Fibroblast of skin of scalp (primary cell): ENCODE measurements at places on chromosomes 4 and X.

GRCh38 chr4:36323816-36324419, 42.5 kb downstream of the DTHD1 start:
- no peak for DNase-seq

DNA sequence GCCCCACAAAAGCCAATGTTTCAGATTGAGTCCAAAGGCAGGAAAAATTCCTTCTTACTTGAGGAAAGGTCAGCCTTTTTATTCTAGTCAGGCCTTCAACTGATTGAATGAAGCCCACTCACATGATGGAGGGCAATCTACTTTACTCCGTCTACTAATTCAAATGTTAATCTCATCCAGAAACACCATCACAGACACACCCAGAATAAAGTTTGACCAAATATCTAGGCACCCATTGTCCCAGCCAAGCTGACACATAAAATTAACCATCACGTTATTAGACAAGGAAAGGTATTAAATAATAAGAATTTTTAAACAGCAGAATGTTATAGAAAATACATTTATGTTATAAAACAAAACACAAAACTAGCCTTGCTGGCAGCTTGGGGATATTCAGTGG, 32.9 kb upstream of the SMIM10L2A start:
- no peak for DNase-seq

DNA sequence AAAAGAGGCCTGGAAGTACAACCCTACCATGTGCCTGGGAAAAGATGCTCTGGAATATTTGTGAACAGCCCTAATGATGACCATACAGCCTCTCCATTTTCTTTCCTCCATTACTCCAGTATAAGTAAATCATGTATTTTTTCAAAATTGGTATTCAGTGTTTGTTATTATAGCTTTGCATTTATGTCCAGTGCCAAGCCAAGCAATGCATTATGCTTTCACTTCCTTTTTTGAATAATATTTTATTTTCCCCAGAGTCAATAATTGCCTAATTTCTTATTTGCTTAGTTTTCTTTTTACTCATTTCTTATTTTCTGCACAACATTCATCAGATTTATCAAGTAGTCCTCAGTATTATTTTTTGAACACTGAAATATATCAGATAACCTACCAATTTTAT, 49.3 kb upstream of the EOLA2 start:
- no peak for DNase-seq

- DNase-seq, result no peak
Measured at GRCh38 chr4:3866813-3867129, 100.6 kb downstream of the ADRA2C start.

- DNase-seq, result peak; percentile 61
Measured at GRCh38 chrX:100768679-100769338, 36.9 kb upstream of the SYTL4 start.

DNA sequence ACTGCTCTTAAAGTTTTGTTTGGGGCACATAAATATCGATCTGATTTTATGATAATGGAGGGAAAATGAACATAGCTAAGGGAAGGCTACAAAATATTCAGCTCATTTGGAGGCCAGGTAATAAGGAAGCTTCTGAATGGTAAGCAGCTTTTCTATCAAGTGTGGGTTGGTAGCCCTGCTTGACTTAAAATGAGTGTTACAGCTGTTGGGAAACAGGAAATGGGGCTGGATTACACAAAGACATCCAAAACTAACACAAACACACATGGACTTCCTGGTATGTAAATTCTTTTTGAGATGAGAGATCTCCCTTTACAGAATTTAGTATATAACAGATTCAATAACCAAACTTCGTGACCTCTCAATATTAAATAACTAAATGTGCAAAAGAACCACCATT, 58.0 kb downstream of the FGF16 start:
- DNase-seq, result peak; percentile 27

- no peak for DNase-seq
Measured at GRCh38 chr4:52716364-52717151, 34.7 kb downstream of the ERVMER34-1 start.

DNA sequence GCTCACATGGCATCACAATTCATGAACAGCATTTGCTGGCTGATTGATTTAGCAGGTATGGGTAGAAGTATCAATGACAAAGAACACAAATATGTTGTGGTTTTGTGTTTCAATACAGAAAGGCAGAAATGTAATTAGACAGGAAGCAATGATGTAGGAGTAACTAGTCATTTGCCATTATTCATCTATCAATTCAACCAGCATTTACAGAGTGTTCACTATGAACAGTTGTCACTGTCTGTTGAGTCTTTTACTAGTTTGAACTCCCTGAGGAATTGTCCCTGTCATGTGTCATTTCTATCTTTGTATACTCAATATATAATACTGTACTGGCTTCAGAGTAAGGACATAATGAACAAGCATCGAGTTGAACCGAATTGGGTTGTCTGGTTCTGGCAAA, 51.5 kb upstream of the ARHGAP24 start:
- DNase-seq, result no peak

- no peak for DNase-seq
Measured at GRCh38 chr4:98632258-98632657, 26.2 kb downstream of the TSPAN5 start.

- no peak for DNase-seq
Measured at GRCh38 chr4:180437601-180438000, 1805.6 kb upstream of the TENM3 start.

- DNase-seq, result peak; percentile 79
Measured at GRCh38 chr4:4677556-4678522, 136.0 kb upstream of the STX18 start.

DNA sequence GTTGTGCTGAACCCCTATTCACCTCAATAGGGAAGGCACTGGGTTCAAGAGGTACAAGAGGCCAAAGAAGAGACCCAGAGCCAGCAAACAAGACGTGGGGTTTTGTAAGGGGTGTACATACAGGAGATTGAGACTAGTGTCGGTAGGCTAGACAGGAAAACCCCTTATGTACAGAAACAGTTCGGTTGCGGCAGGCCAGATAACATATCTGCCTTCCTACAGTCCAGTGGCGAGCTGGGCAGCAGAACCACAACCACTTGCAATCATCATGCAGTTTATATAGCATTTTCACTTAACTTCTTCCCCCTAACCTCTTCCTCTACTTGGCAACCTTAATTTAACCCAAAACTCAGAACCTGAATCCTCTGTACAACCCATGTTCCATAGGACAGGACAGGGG, 422.2 kb downstream of the PDHA2 start:
- DNase-seq, result no peak

DNA sequence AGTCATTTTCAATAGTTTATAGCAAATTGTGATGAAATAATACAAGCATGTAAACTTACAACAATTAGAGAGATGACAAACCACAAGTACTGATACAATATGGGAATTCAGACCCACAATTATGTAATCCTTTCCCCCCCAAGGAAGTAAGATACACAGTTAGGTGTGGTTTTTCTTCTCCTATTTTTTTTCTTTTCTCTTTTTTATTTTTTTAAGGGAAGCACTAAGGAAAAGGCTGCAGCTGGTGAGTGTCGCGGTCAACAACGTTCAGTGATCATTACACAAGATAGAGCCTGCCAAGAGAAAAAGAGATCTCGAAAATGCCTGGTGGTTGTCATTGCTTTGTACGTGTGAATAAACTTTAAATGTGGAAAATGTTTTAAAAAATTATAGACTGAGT, 9.8 kb downstream of the NDNF start:
- DNase-seq, result no peak

- no peak for DNase-seq
Measured at GRCh38 chr4:173169178-173169427, 492 bp downstream of the GALNT7 start.

DNA sequence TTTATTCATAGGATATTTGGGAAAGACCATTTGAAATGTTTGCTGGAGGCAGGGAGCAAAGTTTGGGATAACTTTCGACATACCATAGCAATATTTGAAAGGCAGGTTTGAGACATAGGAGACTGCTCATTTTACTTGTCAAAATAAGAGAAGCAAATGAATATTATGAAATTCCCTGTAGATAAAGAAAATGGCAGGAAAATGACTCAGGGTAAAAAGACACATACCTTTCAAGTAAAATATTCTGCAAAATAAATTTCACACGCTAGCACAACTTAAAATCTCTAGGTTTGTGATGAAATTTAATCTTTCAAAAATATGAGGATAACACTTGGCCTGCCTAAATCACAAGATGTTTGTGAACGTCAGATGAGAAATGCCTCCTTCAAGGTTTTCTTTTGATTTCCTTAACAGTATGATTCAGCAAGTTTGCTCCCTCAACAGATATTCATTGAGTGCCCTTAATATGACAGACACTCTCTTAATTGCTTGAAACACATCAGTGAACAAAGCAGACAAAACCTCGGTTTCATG, 6.6 kb downstream of the TMEM156 start:
- peak; percentile 26 for DNase-seq
